ENCODE measurements at places on chromosomes 6 and 20. TPM values are rescaled to one million over a fixed set of nuclear protein-coding genes. Genes with fewer than 3 reads are reported as not detected.
A peak's percentile ranks its signal among the peaks of the same experiment; 100 is the strongest.

DNA sequence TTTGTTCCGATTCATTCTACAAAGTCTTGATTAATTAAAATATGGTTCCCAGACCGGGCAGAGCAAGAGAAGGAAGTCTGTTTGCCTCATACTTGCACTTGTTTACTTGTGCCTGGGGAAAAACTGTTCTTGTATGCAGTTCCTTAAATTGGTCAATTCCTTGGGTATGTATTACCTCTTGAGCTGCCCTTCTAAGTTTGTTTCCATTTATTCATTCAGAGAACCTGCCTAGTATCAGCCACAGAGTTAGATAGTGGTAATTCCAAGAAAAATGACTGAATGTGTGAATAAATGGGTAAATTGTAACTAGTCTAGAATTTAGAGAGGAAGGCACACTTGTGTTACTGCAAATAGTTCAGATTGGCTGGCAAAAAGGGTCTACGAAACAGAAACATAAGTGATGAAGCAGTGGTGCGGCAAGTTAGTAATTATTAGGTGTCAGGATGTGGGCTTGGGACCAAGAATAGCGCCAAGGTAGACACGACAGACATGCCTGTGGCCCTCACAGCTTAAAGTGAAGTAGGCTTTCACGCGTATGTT, 525 bp upstream of the MAK start:
- no peak for DNase-seq

CCN2 gene
- 26.3 TPM for total RNA-seq

DNA sequence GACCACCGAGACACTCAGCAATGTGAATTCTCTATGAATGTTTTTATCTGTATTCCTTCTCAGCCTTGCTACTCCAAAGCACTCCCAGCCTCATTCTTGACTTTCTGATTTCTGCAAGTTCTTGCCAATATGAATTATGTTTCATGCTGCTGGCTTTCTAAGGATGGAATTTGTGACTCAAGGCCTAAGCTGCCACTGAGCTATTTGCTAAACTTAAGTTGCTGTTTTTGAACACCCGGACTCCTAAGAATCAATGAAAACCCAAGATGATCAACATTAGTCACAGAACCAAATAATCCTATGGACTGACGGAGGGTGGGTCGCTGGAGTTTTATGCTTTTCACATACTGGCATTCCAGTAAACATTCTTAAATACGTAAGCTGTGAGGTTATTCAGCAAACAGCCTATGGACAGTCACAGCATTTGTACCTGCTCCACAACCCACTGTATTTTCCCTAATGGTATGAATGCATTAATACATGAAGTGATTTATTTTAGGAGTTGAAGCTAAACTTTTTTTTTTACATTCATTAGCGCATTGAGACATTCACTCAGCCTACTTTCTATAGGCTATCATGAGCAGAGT, 8.2 kb upstream of the PXDC1 start:
- no peak for DNase-seq

- no peak for DNase-seq
Observed at GRCh38 chr6:35191889-35192288, 21.9 kb upstream of the SCUBE3 start.

- peak; percentile 80 for DNase-seq
Observed at GRCh38 chr20:2521369-2522305, 12.9 kb upstream of the ZNF343 start.

DNA sequence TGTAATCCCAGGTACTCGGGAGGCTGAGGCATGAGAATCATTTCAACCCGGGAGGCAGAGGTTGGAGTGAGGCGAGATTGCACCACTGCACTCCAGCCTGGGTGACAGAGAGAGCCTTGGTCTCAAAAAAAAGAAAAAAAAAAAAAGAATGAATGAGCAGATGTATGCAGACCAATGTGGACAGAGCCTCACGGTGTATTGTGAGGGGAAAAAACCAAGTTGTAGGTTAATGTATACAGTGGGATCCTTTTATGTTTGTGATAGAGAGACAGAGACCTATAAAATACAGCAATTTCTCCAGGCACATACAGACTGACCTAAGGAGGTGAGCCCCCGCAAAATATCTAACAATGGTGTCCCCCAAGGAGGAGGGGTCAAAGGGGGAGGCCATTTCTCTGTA, 11.7 kb downstream of the TGM2 start:
- DNase-seq: no peak

GRCh38 chr6:163776196-163776905, 361.8 kb downstream of the QKI start:
- no peak for DNase-seq

GRCh38 chr6:41440958-41441357, 105.2 kb upstream of the FOXP4 start:
- no peak for DNase-seq

GRCh38 chr6:156402227-156402626, 375.0 kb upstream of the ARID1B start:
- DNase-seq: peak; percentile 66

DNA sequence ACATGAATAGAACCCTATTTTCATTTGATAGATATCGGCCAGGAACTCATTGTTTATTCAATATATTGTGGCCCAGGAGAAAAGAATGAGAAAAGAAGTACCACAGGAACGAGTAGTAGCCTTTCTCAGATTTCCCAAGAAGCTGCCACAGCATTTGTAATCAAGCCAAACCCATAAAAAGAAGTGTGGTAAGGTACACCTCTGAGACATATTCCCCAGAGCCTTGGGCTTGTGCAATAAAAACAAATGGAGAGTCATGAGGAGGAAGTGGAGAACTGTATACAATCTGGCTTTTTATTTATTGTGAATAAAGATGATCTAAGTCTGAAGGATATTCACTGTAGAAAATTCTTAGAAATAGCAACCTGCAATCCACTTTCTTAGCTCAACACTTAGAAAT, 36.7 kb downstream of the KIF6 start:
- no peak for DNase-seq

- DNase-seq: no peak
Observed at GRCh38 chr6:30130179-30130679, 5.7 kb upstream of the TRIM40 start.

TRIM26 gene
- 35.3 TPM for total RNA-seq

DPPA5 gene
- not detected for total RNA-seq

TAF4 gene
- 39.9 TPM for total RNA-seq

GRCh38 chr6:32603888-32604287, 14.2 kb upstream of the HLA-DRB1 start:
- DNase-seq: no peak
